NCI-H187 (cell line): ENCODE measurements at places on chromosomes 1 and 21.

GRCh38 chr1:41286992-41287391 is 44.9 kb upstream of the SCMH1 start:
- no peak for DNase-seq

- no peak for DNase-seq
Measured at GRCh38 chr1:167128261-167129227, 34.7 kb downstream of the STYXL2 start.

GRCh38 chr21:39088031-39088370 is 95.2 kb downstream of the PSMG1 start:
- no peak for DNase-seq

GRCh38 chr1:3459940-3460671 is 5.6 kb downstream of the ARHGEF16 start:
- no peak for DNase-seq

DNA sequence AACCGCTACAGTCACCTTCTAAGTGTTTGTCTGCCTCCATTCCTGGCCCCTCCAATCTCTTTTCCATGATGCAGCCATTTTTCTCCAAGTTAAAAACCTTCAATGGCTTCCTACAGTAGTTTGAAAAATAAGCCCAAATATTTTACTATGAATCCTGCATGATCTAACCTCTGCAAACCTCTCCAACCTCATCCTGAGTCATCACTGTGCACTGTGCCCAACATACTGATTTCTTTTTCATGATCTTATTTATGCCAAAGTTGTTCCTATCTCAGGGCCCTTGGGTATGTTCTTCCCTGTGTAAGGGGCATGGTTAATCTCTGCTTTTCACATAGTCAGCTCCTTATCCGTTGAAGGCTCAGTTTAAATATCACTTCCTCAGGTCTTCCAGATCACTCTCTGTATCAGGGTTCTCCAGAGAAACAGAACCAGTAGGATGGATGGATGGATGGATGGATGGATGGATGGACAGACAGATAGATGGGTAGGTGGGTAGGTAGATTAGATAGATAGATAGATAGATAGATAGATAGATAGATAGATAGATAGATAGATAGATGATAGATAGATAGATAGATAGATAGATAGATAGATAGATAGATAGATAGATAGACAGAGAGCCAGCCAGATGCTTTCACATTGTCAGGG is 18.1 kb upstream of the PTPN14 start:
- DNase-seq: no peak

- no peak for DNase-seq
Measured at GRCh38 chr21:38774152-38774551, 31.6 kb upstream of the ETS2 start.

- DNase-seq: no peak
Measured at GRCh38 chr1:248778906-248779305, 23.3 kb upstream of the LYPD8 start.
